ENCODE measurements at places on chromosomes 3 and 15.

GRCh38 chr3:20916951-20917606 lies 731.1 kb upstream of the SGO1 start:
- no peak for DNase-seq

DNA sequence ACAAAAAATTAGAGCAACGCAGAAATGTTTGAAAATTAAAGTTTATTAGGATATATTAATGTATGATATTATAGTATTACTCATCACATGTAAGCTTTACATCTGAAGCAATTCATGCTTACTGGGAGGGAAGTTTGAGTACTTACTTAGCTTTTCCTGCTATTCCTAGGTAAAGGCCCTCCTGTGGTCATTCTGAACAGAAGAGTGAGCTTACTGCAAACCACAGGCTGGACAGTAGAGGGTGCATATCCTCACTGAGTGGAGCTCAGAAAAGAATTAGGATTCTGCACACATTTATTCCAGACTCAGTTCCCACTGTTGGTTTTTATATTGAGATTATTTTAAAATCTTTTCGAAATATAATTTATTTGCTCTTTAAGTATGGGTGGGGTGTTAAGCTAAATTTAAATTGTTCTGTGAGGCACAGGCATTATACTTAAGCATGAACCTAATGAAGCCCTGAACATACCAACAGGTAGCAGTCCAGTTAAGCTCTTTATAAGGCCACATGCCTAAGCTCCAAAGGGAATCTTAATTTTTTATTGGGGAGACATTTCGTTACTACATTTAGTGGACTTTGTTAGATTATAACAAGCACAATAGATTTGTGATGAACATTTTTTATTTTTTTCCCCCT lies 10.2 kb downstream of the MRPS22 start:
- no peak for DNase-seq

DNA sequence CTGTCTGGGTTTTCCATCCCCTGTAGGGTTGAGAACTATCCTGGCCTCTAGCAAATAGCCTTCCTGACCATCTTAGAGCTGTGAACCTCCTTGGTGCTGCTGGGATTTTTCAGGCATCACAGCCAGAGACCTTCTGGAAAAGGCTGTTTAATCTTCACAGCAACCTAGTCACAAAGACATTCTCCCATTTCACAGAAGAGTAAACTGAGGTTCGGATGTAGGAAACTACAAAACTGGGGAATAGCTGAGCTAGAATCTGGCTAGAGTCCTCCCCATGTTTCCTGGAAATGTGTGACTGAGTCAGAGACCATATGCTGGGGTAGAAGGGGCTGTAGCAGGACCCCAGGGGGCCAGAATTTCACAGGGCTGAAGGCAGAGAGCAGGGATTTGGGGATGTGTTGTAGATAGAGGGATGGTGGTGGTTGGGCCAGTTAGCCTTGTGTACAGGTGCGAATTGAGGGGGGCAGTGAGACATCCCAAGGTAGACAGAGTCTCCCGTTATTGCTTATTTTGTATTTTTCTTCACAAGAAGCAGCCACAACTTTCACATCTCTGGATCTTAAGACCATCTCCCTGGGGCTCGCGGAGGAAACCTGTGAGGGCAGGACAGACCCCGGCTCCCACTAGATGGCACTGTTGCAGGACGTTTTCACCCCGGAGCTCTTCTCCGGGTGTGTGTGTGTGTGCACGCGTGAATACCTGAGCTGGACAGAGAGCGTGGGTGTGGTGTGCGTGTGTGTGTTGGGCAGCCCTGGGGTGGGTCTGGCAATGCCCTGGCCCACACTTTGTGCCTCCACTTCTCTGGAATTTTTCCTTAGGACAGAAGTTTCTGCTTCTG lies 66.9 kb upstream of the PRR23C start:
- DNase-seq = peak; percentile 48

DNA sequence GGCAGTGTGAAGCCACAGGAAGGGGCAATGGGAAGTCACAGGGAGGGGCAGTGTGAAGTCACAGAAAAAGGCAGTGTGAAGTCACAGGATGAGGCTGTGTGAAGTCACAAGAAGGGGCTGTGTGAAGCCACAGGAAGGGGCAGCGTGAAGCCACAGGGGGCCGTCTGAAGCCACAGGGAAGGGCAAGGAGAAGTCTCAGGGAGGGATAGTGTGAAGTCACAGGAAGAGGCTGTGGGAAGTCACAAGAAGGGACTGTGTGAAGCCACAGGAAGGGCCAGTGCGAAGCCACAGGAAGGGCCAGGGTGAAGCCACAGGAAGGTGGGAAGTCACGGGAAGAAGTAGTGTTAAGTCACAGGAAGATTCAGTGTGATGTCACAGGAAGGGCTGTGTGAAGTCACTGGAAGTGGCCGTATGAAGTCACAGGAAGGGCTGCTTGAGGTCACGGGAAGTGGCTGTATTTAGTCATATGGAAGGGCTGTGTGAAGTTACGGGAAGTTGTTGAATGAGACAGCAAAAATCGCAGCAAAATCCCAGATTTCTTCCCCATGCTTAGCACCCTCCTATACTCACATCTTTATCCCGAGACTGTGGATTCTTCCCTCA lies 38.6 kb downstream of the GASK1A start:
- no peak for DNase-seq

DNA sequence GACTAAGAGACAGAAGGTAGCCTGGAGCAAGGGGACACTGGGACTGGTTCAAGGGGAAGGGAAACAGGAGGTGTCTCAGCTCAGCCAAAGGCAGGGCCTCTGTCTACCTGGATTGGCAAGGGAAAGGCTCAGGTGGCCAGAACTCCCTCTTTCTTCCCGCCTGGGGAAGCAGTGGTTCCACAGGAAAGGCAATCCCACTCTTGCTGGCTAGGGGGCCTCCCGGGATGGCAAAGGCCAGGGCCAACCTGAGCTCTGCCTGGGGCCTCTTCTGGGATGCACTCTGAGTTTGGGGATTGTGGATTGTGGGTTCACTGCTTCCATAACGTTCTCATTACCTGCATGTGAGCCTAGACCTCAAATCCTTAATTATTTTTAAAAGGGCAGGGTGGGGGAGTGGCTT lies 13.0 kb upstream of the PARP6 start:
- no peak for DNase-seq

DNA sequence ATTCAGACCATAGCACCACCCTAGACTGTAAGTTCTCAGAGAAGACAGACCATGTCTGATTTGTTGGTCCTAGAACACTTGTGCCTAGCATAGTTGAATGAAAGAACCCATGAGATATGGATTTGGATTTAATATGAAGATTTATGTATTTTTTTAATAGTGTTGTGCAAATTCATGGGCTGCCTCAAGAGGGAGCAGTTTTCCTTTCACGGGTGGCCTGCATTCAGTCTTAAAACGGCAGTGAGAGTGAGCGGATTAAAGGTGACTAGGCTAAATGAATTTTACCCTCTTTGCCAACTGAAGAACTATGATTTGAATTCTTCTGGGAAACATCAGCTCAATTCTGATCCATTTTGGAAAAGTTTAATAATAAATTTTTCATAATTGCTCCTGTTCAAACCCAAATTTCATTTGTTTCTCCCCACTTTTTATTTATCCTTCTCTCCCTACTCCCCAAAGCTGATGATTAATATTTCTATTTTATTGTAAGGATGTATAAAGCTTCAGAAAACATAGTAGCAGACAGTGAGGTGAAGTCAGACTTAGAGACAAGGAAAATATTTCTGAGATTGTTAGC lies 67.3 kb downstream of the MORC1 start:
- no peak for DNase-seq

- DNase-seq = no peak
These were observed 2.2 kb upstream of the LTF start for GRCh38 chr3:46466871-46467403.

- DNase-seq = no peak
These were observed 91.3 kb downstream of the RAB11A start for GRCh38 chr15:65960586-65960985.

GRCh38 chr15:48060396-48060795 lies 60.4 kb upstream of the SLC24A5 start:
- DNase-seq = no peak

- no peak for DNase-seq
These were observed 80.1 kb upstream of the HERC1 start for GRCh38 chr15:63913786-63914315.

GRCh38 chr3:138845181-138845601 lies 10.5 kb upstream of the PIK3CB start:
- no peak for DNase-seq

- no peak for DNase-seq
These were observed 107.7 kb downstream of the TNIK start for GRCh38 chr3:171352387-171352935.

DNA sequence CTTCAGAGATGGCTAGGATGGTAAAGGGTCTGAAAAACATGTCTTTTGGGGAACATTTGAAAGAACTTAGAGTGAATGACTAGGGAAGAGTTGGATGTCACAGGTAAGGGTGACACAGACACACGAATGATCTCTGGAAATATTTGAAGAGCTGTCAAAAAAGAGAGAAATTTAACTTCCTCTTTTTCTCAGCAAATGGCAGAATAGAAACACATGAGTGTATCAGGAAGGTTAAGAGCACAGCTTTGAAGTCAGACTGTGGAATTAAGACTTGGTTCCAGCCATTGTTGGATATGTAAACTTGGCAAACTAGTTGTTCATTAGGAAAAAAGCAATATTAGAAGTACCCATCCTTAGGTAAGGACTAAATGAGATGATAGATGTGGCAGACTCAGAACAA lies 117.7 kb downstream of the IMPG2 start:
- no peak for DNase-seq

- no peak for DNase-seq
These were observed 2.0 kb downstream of the SRGAP3 start for GRCh38 chr3:9247361-9247940.

DNA sequence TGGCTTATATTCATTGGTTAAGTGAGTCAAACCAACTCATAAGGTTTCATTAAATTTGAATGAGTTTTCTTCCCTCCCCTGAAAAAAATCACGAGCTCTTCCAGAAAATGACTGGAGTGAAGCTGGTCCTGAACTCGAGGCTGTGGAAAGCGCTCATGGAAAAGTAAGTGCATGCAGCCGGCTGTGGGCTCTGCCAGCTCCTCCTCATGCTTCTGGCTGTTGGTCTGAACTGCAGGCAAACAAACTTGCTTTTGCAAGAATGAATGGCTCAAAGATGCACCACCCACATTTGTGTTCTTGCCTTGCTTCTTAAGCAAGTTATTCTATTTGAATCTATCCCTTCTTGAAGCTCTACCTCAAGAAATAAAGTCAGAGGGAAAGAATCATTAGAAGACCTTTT lies 6.2 kb downstream of the ETV5 start:
- DNase-seq = no peak

DNA sequence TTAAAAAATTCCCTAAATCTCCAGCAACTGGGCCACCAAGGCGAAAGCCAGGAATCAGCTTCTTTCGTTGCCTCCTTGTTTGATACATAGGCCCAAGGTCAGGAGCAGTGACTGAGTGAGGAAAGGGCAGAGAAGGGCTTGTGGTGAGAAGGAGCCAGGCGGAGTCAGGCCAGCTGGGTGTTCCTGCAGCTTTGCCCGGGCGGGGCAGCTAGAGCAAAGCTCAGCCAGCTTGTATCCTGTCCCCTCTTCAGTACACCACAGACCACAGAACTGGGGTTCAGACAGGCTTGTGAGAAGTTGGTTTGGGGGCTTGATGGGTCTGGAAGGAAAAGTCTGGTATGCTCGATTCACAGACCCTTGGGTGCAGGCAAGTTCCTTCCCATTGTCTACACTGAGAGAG lies 52.6 kb downstream of the CCK start:
- DNase-seq = no peak

DNA sequence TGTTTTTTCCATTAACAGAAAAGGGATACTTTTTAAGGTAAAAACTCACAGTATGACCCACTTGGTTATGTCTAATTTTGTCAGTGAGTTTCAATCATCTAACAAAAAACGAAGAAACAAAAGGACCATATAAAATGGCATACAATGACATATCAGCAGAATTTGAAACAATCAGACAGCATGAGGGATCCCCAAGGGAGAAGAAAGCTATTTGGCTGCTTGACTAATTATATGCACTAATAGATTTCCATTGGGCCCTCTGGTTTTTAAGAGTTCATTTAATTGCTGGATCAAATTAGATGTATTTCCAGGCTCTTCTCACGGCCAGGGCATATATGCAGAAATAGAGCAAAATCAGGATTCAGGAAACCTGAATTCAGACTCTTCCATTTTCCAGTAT lies 376.4 kb upstream of the GBE1 start:
- DNase-seq = no peak

- DNase-seq = no peak
These were observed 253.4 kb downstream of the VGLL3 start for GRCh38 chr3:86737517-86737916.

- DNase-seq = no peak
These were observed 103.9 kb downstream of the LRIG1 start for GRCh38 chr3:66396888-66397287.

- DNase-seq = no peak
These were observed 107.5 kb upstream of the TSPAN3 start for GRCh38 chr15:77178411-77178810.

DNA sequence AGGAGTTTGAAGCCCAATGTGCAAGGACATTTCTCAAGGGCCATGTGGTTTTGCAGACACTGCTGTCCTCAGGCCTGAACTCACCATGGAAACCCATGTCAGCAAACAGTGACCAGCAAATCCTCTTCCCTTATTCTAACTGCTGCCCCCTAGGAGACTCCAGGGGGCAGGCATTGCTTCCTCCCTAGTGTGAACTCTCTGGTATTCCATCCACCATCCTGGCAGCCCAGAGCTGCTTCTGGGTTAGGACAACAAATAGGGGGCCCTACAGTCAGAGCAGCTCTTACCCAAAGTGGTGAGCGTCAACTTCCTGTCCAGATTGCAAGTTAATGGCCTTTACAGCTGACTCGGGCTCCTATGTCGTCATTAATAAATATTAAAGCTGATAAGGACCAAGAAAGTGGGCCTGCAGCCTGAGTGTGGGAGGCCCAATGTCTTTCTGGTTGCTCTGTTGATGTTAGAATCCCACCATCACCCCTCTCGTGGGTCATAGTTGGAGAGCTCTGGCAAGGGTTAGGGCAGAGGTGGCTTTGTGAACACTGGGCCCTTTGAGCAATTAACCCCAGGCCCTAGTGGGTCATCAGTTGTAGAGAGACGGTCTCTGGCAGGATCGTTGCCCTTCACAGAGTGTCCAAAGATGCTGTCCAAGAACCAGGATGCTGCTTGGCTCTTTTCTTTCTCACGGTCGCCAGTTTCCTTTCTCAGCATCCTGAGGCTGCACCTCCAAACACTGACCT lies 41.5 kb downstream of the TGM4 start:
- no peak for DNase-seq
